Spleen (tissue), 13 donors: ENCODE measurements at places on chromosomes 12 and 14. TPM values are rescaled to one million over a fixed set of nuclear protein-coding genes. Genes with fewer than 3 reads are reported as not detected.
A peak's percentile ranks its signal among the peaks of the same experiment; 100 is the strongest.

DNA sequence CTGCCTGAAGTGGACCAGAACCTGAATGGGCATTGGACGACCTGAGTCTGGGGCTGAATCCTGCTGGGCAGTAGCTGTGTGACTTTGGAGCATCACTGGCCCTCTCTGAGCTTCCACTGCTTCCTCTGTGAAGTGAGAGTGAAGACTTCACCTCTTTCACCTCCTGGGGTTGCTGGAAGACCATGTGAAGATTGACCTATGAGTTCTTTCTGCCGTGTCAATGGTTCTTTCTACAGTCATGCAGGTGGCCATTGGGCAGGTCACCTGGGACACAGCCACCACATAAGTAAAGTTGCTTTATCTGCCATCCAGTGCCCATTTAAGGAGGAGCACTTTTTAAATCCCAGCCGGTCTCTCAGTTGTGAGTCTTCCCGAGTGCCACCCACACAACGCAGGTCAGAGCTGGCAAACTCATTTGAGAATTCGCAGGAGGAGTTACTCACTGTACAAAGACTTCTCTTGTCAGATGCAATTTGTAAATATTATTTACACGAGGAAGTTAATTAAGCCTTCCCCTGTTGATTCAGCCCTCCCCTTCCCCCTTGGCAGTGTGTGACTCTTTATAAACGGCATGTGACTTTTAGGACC is 74.8 kb upstream of the TCL1B start:
- DNase-seq: no peak
- H3K36me3 ChIP-seq: no peaks in the 10 kb centered on the region
- no peak overlapping the region for H3K27ac ChIP-seq
- no peaks in the 10 kb centered on the region for H3K4me1 ChIP-seq
- peaks cover 33% of the 10 kb centered on the region for H3K27me3 ChIP-seq

- peak overlapping the region; percentile 71 for H3K4me3 ChIP-seq
- H3K4me1 ChIP-seq: peaks cover 30% of the 10 kb centered on the region
- H3K36me3 ChIP-seq: no peaks in the 10 kb centered on the region
These were observed 21.2 kb upstream of the RNASE4 start for GRCh38 chr14:20662968-20663732.

DNA sequence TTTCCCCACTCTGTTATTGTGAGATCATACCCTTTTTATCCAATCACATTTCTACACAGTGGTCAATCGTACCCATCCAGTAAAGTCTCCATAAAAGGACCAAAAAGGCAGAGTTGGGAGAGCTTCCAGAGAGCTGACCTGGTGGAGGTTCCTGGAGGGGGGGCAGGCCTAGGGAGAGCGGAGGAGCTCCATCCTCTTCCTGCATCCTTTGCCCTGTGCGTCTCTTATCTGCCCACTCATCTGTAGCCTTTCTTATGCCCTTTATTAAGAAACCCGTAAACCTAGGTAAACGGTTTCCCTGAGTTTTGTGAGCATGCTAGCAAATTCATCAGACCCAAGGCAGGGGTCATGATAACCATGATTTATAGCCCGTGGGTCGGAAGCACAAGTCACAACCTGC is 26.2 kb downstream of the EVL start:
- DNase-seq: no peak
- H3K27ac ChIP-seq: no peak overlapping the region
- H3K4me1 ChIP-seq: peaks cover 7% of the 10 kb centered on the region
- no peak overlapping the region for H3K4me3 ChIP-seq
- H3K27me3 ChIP-seq: no peaks in the 10 kb centered on the region

DNA sequence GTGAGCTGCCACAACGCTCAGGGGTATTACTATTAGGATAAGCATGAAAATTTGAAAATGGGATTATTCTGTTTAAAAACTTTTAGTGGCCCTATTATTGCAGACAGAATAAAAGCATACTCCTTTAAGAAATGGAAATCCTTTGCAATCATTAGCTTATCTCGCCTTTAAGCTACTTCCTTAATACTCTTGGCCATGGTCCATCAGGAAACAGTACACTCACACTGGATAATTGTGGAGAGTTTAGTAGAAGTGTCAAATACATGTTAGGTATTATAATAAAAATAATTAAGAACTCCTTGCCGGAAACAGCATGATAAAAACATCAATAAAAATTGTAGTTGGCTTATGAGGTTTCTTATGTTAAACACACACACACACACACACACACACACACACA is 100.4 kb upstream of the PPFIA2 start:
- H3K27me3 ChIP-seq: no peaks in the 10 kb centered on the region
- no peak for DNase-seq
- no peak overlapping the region for H3K27ac ChIP-seq
- H3K4me3 ChIP-seq: no peak overlapping the region
- no peaks in the 10 kb centered on the region for H3K4me1 ChIP-seq
- H3K36me3 ChIP-seq: no peaks in the 10 kb centered on the region

GRCh38 chr12:19151298-19151697 is 21.8 kb downstream of the PLEKHA5 start:
- DNase-seq: no peak
- H3K27me3 ChIP-seq: no peaks in the 10 kb centered on the region
- no peak overlapping the region for H3K4me3 ChIP-seq
- H3K4me1 ChIP-seq: no peaks in the 10 kb centered on the region
- H3K27ac ChIP-seq: no peak overlapping the region

DNA sequence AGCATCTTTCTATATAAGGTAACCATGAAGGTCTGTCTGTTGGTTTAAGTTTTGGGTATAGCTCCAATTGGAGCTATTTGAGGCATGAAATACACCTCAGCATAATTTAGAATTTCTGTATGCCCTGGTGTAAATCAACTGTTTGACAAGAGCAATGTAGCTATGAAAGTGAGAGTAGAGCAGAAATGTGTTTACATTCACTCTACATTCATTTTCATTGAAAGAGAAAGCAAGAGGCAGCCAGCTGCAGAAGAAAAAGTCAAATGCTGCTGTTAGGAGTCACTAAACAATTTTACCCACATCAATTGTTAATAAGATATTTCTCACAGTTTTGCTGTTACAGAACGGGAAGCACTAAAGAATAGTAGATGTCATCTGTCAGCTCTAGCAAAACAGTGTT is 252.5 kb downstream of the SLC6A15 start:
- no peak overlapping the region for H3K4me3 ChIP-seq
- no peaks in the 10 kb centered on the region for H3K27me3 ChIP-seq
- no peak for DNase-seq
- H3K4me1 ChIP-seq: no peaks in the 10 kb centered on the region
- no peak overlapping the region for H3K27ac ChIP-seq

Gene ITGB7
- total RNA-seq: 68.3 TPM

GRCh38 chr14:32512813-32513212 is 183.7 kb downstream of the AKAP6 start:
- H3K27ac ChIP-seq: no peak overlapping the region
- no peaks in the 10 kb centered on the region for H3K36me3 ChIP-seq
- DNase-seq: no peak
- H3K4me3 ChIP-seq: no peak overlapping the region
- no peaks in the 10 kb centered on the region for H3K27me3 ChIP-seq

Gene PTHLH
- total RNA-seq: 2.9 TPM

GRCh38 chr14:74613211-74613914 is 1.3 kb upstream of the LTBP2 start:
- no peak overlapping the region for H3K27ac ChIP-seq
- no peaks in the 10 kb centered on the region for H3K36me3 ChIP-seq
- peaks cover 59% of the 10 kb centered on the region for H3K4me1 ChIP-seq
- peaks cover 17% of the 10 kb centered on the region for H3K27me3 ChIP-seq
- H3K4me3 ChIP-seq: no peak overlapping the region

Gene SOAT2
- 0.46 TPM for total RNA-seq

DNA sequence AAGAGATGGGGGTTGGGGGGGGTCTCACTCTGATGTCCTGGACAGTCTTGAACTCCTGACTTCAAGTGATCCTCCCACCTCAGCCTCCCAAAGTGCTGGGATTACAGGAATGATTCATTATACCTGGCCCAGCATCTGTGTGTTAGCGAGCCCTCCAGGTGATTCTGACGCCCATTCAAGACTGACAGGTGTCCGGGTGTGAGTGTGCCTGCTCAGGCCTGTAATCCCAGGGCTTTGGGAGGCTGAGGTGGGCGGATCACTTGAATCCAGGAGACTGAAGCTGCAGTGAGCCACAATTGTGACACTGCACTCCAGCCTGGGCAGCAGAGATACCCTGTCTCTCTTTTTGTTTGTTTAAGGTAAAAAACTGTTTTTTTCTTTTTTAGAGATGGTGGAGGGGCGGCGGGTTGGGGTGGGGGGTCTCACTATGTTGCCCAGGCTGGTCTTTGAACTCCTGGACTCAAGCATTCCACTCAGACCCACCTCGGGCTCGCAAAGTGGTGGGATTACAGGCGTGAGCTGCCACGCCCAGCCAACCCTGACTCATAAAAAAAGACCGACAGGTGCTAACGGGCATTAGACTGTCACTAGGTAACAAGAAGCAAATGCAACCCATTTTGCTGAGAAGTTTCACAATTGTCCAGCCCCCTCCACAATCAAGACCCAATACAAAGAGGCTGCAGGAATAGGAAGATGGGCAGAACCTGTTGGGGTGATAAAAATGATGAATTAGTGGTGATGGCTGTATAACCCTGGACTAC is 4.7 kb downstream of the VSIG10 start:
- no peaks in the 10 kb centered on the region for H3K36me3 ChIP-seq
- H3K4me3 ChIP-seq: no peak overlapping the region
- DNase-seq: no peak
- no peak overlapping the region for H3K27ac ChIP-seq
- H3K4me1 ChIP-seq: peaks cover 4% of the 10 kb centered on the region
- H3K27me3 ChIP-seq: peaks cover 10% of the 10 kb centered on the region

- no peak overlapping the region for H3K4me3 ChIP-seq
- peak; percentile 75 for DNase-seq
- no peak overlapping the region for H3K27ac ChIP-seq
These were observed 8.5 kb downstream of the WSB2 start for GRCh38 chr12:118052324-118053070.

DNA sequence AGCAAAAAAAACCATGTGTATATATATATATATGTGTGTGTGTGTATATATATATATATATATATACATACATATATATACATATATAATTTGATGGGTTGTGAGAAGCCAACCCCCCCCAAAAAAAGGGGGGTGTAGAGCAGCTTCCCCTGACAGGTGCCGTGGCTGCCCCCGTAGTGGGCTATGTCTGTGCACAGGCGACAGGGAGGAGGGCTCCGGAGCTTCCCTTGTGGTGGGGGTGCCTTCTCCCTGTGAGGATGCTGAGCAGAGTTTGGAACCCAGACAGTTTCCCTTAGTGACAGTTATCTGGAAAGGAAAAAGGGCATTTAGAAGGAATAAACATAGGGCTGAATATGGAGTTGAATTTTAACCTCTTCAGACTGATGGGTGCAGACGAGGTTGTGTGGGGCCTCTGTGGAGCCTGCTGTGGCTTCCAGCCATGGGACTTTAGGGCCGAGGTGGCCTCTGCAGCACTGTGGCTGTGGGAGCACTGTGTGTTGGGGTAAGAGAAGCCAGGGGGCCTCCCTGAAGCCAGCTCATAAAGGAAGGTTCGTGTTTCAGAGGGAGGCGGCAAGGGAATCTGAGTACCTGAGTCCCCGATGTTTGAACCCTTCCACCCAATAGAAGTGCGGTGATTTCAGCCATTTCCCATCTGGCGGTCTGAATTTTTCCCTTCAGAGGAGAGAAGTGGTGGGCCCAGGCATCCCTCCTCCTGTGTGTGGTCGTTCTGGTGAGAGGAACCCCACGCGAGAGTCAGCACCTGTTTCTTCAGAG is 19.8 kb downstream of the XRCC3 start:
- peaks cover 34% of the 10 kb centered on the region for H3K4me1 ChIP-seq
- no peak overlapping the region for H3K4me3 ChIP-seq
- H3K27me3 ChIP-seq: no peaks in the 10 kb centered on the region
- H3K27ac ChIP-seq: peak overlapping the region; percentile 52
- peak; percentile 46 for DNase-seq
- peaks cover 45% of the 10 kb centered on the region for H3K36me3 ChIP-seq

GRCh38 chr12:132494294-132495164 is 4.6 kb downstream of the FBRSL1 start:
- no peak for DNase-seq
- peak overlapping the region; percentile 72 for H3K27ac ChIP-seq
- H3K36me3 ChIP-seq: peaks cover 8% of the 10 kb centered on the region
- H3K4me1 ChIP-seq: peaks cover 89% of the 10 kb centered on the region

- H3K4me3 ChIP-seq: no peak overlapping the region
- H3K4me1 ChIP-seq: no peaks in the 10 kb centered on the region
- H3K36me3 ChIP-seq: peaks cover 34% of the 10 kb centered on the region
- no peaks in the 10 kb centered on the region for H3K27me3 ChIP-seq
- no peak for DNase-seq
- no peak overlapping the region for H3K27ac ChIP-seq
These were observed 65.9 kb downstream of the ACACB start for GRCh38 chr12:109182041-109182839.

GRCh38 chr14:73714656-73715081 is 485 bp upstream of the PNMA1 start:
- H3K27me3 ChIP-seq: no peaks in the 10 kb centered on the region
- peaks cover 54% of the 10 kb centered on the region for H3K4me1 ChIP-seq
- H3K36me3 ChIP-seq: peaks cover 45% of the 10 kb centered on the region
- peak overlapping the region; percentile 89 for H3K27ac ChIP-seq
- H3K4me3 ChIP-seq: peak overlapping the region; percentile 94

DNA sequence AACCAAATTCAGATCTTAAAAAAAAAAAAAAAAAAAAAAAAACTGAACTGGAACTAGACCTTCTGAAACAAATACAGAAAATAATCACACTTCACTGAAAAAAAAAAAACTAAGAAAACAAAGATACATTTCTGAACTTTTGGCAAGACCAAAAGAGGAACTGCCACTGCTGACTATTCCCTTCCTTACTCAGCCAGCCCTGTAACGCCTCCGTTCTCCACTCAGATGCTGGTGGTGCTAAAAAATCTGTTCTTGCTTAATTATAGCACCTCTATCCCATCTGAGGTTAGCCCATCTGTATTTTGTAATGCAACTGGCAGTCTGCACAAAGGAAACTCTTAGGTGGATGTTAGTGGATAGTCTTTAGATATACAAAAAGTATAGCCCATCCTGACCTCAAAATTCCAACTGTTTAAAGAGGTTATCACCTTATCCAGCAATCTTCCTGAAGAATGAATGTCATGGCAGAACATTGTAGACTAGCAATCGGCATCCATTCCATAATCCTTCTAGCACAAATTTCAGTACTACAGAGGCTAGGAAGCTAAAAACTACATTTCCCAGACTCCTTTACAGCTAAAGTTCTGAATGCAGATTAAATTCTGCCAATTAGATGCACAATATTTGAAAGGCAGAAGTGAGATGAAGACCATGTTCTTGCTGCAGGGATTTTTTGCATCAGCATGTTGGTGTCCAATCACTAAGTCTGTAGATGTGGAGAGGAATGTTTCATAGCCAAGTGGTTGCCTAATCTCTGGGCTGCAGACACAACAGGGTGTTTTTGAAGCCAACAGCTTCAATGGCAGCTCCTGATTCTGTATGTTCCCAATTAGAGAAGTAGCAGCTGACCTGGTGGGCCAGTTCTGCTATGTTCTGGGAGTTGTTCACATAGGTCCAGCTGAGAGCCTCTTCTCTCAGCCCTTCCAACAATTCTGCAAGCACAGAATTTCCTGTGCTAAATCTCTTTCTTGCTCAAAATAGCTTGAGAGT is 5.7 kb downstream of the MAP3K9 start:
- peaks cover 25% of the 10 kb centered on the region for H3K27me3 ChIP-seq
- H3K27ac ChIP-seq: no peak overlapping the region
- H3K36me3 ChIP-seq: no peaks in the 10 kb centered on the region
- H3K4me1 ChIP-seq: peaks cover 14% of the 10 kb centered on the region
- no peak overlapping the region for H3K4me3 ChIP-seq

GRCh38 chr14:94775871-94776210 is 5.9 kb upstream of the GSC start:
- peaks cover 11% of the 10 kb centered on the region for H3K27me3 ChIP-seq
- no peak for DNase-seq
- H3K27ac ChIP-seq: no peak overlapping the region
- H3K4me1 ChIP-seq: no peaks in the 10 kb centered on the region

- H3K27ac ChIP-seq: peak overlapping the region; percentile 57
- peaks cover 4% of the 10 kb centered on the region for H3K4me1 ChIP-seq
- no peak overlapping the region for H3K4me3 ChIP-seq
- H3K27me3 ChIP-seq: no peaks in the 10 kb centered on the region
These were observed 47.0 kb upstream of the SLC2A13 start for GRCh38 chr12:40152783-40153383.
